ENCODE measurements at places on chromosomes 11 and 22.
A peak's percentile ranks its signal among the peaks of the same experiment; 100 is the strongest.

GRCh38 chr22:18987765-18988164 is 51.7 kb upstream of the PRODH start:
- no peak for DNase-seq

GRCh38 chr11:129657866-129658525 is 157.7 kb upstream of the TMEM45B start:
- no peak for DNase-seq

GRCh38 chr11:2268729-2269600 is 1.4 kb downstream of the ASCL2 start:
- peak; percentile 51 for DNase-seq

DNA sequence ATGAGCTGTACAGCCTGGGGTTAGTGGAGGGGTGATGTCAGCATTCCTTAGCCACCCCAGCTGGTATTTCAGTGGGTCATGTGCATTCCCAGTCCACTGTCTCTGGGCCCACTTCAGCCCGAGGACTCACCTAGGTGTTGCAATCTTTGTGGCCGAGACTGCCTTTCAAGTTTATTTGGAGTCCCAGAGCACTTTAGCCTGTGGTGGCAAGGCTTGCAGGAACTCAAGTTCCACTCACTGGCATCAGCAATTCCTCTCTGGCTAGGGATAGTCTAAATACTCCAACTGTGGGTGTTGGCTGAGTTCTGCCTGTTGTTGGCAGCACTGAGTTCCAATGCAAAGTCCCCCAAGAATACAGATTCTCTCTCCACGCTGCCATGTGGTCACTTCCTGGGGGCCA is 191.6 kb upstream of the PGR start:
- no peak for DNase-seq

DNA sequence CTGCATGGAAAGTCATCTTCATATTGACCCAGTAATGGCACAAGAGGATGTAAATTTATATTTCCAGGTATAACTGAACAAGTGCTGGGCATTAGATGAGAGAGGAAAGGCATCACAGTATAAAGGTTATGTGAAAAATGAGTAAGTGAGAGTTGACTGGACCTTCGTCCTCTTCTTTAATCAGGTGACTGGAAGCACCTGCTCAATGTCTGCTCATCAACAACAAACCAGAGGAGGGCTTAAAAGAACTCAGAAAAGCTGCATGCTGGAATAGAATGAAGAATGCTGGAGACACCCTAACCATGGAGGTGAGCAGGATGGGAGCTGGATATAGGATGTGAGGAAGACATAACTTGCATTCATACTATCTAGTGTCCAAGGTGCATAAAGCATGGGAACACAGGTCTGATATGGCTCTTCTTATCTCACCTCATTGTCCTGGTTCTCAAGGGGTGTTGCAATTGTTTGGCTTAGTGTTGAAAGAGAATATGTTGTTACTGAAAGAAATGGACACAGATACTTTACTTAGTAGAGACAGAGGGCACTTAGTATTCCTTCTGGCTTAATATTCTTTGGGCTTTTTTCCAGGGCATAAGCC is 7.3 kb upstream of the SLC22A9 start:
- no peak for DNase-seq

DNA sequence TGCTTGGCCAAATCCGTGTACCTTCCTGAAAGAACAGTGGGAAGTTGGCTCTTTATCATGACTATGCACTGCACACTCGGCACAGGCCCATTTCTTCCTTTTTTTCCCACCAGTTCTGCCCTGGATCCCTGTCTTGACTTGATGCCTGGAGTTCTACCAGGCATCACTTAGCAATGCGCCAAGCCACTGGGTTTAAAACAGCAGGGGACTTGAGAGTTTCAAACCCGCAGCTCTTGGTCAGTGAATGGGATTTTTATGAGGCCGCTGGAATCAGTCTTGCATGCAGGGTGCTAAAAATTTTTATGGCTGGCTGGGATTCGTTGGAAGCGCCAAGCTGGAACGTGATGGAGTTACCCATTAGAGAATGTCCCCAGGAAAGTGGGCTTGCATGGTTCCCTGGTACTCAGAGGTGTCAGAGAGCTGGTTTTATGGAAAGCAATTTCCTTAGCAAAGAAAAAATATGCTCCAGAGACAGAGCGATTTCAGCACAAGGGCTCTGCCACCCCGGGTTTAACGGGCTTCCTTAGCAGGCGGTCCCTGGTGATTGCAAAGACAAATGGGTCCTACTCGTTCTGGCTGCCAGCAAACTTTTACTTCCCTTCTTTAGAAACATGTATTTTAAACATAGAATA is 432.9 kb downstream of the TENM4 start:
- no peak for DNase-seq

DNA sequence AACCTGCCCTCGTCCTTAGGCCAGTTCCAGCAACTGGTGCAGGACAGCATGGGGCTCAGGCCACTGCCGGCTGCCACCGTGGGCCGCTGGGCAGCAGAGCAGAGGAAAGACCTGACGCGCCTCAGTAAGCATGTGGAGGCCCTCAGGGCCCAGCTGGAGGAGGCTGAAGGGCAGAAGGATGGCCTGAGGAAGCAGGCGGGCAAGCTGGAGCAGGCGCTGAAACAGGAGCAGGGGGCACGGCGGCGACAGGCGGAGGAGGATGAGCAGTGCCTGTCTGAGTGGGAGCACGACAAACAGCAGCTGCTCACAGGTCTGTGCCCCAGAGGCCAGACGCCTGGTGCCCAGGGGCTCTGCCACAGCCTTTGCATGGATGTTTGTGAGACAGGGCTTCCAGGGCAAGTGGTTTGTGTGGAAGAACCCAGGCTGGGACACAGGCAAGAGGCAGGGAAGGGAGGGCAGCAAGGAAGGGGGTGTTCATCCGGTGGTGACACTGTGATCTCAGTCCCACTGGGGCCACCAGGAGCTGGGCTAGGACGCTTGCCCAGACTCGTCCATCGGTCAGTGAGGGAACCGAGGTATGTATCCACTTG is 13.9 kb downstream of the CCDC157 start:
- DNase-seq: no peak

DNA sequence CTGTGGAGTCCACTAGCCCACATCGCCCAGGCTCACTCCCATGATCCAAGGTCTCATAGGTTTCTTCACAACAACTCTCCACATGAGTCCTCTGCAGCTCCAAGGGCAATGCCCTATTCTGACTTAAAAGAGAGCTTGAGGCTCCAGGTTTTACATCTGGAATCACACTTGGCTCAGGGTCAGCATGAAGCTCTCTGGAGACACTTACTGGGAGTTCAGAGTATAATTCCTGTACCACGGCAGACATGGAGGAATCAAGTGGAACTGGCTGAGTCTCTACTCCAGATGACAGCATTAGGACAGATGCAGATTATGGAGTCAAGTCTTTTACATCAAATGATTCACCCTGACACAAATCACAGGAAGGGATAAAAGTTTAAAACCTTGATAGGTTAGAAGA is 11.4 kb downstream of the PRR14L start:
- no peak for DNase-seq

DNA sequence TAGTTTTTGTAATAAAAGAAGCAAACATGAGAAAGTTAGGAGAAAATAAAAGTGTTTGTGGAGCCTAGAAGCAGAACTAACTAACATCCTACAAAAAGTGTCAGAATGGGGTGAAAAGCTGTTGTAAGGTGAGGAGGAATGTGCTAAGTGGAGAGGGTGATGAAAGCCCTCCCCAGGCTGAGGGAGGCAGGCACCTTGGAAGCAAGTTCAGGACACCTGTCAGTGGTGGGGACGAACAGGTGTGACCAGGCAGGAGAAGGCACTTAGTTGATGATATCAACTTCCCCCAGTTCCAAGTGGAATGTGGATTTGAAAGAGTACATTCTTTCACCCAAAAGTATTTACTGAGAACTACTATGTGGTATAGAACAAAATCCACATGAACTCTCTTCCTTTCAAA is 18.7 kb upstream of the BMAL1 start:
- DNase-seq: no peak

DNA sequence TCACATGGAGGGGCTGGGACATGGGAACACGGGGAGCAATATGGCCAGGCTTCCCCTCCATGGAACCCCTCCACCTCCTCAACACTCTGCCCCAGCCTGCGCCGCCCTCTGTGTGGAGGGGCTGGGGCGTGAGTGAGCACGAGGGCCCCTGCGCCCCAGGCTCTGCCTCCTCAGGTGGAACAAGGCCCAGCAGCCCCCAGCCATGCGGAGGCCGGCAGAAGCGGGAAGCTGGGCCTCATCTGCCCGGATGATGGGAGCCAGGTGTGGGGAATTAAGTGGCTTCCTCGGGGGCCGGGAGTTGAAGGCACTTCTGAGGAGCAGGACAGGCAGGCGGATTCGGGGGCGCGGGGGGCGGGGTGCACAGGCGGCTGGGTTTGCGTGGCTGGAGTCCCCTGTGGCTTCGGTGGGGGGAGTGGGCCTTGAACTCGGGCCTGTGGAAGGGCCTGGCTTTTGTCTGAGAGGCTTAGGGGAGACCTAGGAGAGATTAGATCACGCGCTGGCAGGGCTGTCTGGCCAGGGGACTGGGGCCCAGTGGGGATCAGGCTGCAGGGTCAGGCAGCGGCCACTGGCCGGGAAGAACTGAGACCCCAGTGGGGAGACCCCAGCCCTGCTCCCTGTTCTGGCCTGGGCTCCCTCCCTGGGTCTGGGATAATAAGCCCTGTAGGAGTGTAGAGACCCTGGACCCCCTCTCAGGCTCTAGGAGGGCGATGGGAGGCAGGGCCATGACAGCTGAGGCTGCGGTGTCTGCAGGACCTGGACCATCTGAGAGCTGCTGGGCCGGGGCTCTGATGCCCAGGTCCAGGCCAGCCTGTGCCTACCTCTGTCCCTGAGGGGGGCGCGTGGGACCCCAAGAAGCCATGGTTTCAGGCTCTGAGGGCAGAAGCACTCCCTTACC is 13.3 kb downstream of the PRR33 start:
- DNase-seq: no peak

DNA sequence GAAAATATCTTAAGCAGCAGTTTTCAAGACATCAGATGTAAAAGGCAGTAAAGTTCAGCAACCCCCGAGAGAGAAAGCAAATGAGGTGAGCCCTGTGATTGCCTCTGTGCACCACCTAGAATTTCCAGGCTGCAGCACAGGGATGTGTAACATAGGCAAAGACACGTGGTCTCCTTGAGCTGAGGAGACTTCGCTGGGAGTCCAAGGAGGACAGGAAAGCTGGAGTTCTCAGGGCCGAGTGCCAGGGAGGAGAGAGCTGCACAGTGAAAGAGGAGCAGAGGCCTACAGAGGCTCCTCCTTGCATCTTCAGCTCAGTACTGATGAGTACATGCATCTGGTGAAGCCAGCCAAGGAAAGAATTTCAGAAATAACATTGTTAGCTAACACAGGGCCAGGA is 17.6 kb upstream of the TOLLIP start:
- no peak for DNase-seq

DNA sequence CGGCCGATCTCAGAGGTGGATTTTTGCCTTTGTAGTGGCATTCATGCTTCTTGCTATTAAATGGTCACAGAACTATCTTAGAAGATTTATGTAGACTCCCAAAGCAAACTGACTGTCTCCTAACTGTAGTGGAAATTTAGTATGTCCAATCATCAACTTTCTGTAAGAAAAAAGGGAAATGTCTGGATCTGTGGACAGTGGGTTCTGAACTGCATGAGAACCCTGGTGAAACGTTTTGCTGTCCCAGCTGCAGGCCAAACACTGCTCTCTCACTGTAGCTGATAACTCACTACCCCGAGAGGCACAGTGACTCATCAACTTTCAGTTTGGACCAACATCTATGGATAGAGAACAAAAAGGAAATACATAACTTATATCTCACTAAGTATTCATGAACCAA is 387.1 kb downstream of the SOX6 start:
- peak; percentile 12 for DNase-seq

- DNase-seq: peak; percentile 65
Observed at GRCh38 chr11:35511666-35512065, 13.8 kb downstream of the PAMR1 start.

GRCh38 chr22:42931421-42932196 is 74.5 kb upstream of the ARFGAP3 start:
- DNase-seq: no peak

DNA sequence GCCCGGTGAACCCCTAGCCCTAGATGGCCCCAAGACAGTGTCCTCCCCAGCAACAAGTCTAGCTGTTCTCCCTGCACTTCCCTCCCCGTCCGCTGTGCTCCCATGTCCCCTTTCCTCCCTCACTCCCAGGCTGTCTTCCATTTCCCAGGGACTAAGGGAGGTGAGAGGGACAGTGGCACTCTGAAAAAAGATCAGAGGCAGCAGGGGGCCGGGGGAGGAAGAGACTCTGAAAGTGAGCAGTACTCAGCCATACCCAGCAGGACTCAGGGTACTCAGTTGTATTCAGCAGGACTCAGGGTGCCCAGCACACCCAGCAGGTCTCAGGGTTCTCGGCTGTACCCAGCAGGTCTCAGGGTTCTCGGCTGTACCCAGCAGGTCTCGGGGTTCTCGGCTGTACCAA is 48.4 kb upstream of the THY1 start:
- DNase-seq: no peak

DNA sequence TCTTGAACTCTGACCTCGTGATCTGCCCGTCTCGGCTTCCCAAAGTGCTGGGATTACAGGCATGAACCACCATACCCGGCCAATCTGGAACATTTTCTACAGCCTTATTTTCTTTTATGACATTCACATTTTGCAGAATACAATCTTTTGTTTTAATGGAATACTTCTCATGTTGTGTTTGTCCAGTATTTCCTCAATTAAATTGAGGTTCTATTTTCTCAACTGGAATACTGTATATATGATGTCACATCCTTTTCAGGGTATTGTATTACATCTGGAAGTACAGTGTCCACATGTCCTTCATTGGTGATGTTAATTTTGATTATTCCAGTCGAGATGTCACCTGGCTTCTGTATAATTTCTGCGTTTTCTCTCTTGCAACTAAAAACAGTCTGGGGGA is 90.8 kb upstream of the HORMAD2 start:
- no peak for DNase-seq

DNA sequence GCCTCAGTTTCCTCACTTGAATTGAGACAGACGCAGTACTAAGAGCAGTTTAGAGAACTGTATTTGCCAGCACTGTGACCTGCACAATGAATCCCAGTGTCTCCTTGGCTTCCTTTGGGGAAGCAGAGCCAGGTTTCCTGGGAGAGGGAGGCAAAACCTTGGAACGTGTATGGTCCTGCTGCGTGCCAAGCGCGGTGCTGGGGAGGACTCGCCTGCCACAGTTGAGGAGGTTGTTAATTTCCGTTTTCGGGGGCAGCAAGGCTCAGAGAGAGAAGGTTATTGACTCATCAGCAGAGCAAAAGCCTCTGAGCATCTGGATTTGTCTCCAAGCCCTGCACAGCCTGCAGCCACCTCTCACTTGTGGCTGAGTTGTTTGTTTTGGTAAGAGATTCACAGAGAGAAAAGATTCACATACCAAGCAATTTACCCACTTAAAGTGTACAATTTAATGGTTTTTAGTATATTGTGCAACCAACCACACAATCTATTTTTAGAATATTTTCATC is 10.8 kb downstream of the SYT12 start:
- DNase-seq: peak; percentile 53

DNA sequence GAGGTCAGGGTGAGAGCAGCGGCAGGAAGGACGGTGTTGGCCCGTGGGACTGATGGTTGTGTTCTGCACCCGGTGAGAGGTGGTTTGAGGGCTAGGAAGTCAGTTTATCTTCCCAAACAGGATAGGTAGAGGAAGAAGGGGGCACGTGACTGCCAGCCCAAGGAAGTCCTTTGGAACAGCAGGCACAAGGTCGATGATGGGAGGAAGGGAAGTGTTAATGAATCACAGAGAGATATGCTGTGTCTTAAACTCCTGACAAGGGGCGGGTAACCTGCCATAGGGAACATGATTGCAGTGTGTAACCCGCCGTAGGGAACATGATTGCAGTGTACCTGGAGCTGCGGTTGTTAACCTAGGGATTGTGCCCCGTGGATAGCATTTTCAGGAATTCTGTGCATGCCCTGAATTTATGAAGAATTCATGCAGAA is 49.0 kb downstream of the PRR5L start:
- no peak for DNase-seq

GRCh38 chr11:40405614-40406013 is 1053.8 kb downstream of the LRRC4C start:
- no peak for DNase-seq

Measured in H54 (cell line).